Mesenchymal stem cell (in vitro differentiated cells and primary cell): ENCODE measurements at places on chromosomes 1 and 21.
A peak's percentile ranks its signal among the peaks of the same experiment; 100 is the strongest.

- peaks cover 4% of the 10 kb centered on the region for H3K4me1 ChIP-seq
- peak overlapping the region; percentile 93 for H3K4me3 ChIP-seq
- no peaks in the 10 kb centered on the region for H3K27me3 ChIP-seq
- peak; percentile 30 for DNase-seq
- H3K27ac ChIP-seq: no peak overlapping the region
Observed at GRCh38 chr1:35269201-35269988, 886 bp downstream of the ZMYM4 start.

DNA sequence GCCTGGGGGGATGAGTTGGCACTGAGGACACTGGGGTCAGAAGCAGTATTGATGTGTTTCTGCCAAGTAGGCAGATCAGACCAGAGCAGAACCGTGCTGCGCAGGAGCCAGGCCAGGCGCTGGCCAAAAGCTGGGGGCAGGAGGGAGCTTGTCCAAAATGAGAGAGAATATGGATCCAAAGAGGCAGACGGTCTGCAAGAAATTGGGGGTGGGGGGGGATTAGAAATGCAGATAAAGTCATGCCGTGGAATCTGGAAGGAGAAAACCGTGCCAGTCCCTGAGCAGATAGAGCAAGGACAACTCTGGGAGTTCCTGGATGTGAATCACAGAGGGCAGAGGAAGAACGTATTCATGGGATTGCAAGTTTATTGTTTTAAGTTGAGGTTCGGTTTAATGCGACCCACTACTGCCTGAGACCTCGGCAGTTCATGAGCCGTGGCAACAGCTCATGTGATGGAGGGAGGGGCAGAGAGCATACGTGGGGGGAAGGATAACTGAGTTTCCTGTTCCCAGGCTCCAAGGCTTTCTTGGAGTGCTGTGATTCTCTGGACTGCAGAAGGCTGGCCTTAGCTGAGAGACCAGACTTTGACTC is 224.0 kb downstream of the FGGY start:
- DNase-seq: peak; percentile 27
- no peaks in the 10 kb centered on the region for H3K27me3 ChIP-seq
- H3K4me1 ChIP-seq: peaks cover 8% of the 10 kb centered on the region
- peaks cover 3% of the 10 kb centered on the region for H3K36me3 ChIP-seq

- H3K27ac ChIP-seq: no peak overlapping the region
- no peak overlapping the region for H3K4me3 ChIP-seq
- H3K36me3 ChIP-seq: no peaks in the 10 kb centered on the region
Observed at GRCh38 chr21:17159697-17160096, 353.1 kb upstream of the CXADR start.

DNA sequence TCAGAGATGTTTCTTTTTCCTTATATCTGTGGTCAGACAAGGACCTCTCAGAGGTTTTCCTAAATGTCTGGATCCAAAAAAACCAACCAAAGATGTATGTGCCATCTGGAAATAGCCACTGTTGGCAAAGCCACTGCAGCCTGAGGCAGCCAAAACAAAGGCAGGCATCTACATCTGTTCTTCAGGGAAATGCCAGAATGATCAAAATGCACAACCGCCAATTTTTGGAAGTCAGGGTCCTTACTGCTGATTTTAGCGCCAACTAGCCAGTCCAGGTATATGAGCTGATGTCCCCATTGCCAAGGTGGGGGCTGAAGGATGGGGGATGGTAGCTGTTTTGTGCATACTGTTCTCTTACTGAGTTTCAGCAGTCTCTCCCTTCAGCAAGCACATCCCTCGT is 45.9 kb downstream of the SYT14 start:
- H3K27ac ChIP-seq: no peak overlapping the region
- H3K36me3 ChIP-seq: no peaks in the 10 kb centered on the region
- H3K4me3 ChIP-seq: no peak overlapping the region
- peaks cover 3% of the 10 kb centered on the region for H3K27me3 ChIP-seq

- no peaks in the 10 kb centered on the region for H3K27me3 ChIP-seq
- H3K4me1 ChIP-seq: peaks cover 5% of the 10 kb centered on the region
- DNase-seq: no peak
- H3K4me3 ChIP-seq: no peak overlapping the region
- H3K27ac ChIP-seq: no peak overlapping the region
Observed at GRCh38 chr1:116412480-116412798, 39.4 kb downstream of the ATP1A1 start.

GRCh38 chr1:232667778-232668165 is 37.8 kb upstream of the SIPA1L2 start:
- no peaks in the 10 kb centered on the region for H3K36me3 ChIP-seq
- H3K4me1 ChIP-seq: no peaks in the 10 kb centered on the region
- H3K27me3 ChIP-seq: no peaks in the 10 kb centered on the region
- peak overlapping the region; percentile 63 for H3K4me3 ChIP-seq
- no peak for DNase-seq

DNA sequence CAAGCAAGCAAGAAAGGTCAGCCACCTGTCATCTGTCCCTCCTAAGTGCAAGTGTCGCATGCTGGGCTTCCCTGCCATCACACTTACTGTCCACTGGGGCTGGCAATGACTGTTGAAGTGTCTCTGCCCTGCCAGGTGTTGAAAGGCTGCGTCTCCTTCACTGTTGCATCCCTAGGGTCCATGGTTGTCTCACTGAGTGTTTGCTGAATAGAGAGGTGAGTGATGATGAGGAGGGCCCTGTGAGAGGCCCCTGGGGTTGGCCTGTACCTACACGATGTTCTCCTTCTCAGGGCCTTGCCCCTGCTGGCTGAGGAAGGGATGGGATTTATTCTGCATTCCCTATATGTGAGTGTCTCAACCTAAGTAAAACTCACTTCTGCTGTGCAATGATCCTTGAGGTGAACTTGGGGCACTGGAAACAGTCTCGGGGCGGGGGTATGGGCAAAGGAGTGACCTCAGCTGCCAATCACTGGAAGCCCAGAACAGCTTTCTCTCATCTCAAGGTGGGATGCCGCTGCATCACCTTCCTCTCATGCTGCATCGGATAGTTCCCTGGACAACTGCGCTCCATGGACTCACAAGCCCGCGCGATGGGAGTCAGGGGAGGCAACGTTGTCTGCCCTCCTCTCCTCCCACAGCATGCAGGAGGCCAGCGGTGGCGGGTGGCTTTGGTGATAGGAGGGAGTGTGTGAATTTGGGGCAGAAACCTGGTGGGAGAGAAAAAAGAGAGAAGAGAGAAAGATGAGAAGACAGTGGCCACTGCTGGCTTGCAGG is 35.8 kb upstream of the SOX13 start:
- DNase-seq: no peak
- H3K4me1 ChIP-seq: peaks cover 11% of the 10 kb centered on the region
- H3K27ac ChIP-seq: no peak overlapping the region
- no peaks in the 10 kb centered on the region for H3K36me3 ChIP-seq

DNA sequence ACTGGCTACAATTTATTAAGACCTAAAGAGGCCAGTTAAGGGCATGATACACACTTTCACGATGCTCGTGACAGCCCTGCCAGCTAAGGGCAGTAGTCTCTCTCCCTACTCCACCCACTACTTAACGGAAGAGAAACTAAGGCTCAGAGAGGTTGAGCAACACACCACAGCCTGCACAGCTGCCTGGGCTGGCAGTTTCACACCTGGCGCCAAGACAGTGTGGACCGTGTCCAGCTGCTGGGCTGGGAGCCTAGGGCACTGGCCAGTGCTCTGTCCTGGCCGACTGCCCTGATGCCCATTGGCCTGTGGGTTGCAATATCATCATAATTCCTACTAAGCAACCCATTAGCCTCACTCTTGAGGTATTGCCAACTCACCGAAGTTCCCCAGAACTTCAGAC is 27.6 kb downstream of the TENT5C start:
- no peaks in the 10 kb centered on the region for H3K4me1 ChIP-seq
- no peak overlapping the region for H3K4me3 ChIP-seq
- no peak overlapping the region for H3K27ac ChIP-seq
- peaks cover 58% of the 10 kb centered on the region for H3K27me3 ChIP-seq
- H3K36me3 ChIP-seq: no peaks in the 10 kb centered on the region
